Pancreas (tissue), 10 donors: ENCODE measurements at places on chromosomes 12 and 14.

DNA sequence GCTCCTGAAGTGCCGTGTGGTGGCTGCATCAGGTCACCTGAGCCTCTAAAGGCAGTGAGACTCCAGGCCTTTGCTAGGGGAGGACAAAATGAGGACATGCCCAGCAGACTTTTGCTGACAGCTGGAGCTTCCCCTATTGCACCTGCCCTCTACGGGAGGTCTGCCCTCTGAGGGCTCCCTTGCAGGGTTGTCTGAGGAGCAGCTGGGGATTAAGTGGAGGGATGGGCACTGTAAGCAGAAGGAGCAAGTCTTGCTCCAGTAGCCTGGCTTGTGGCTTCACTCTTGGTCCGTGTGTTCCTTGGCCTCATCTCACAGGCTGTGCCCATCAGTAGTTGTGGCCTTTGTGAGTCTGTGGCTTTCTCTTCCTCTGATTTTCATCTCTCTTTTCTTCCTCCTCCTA is 66.9 kb upstream of the NRXN3 start:
- DNase-seq, result no peak

DNA sequence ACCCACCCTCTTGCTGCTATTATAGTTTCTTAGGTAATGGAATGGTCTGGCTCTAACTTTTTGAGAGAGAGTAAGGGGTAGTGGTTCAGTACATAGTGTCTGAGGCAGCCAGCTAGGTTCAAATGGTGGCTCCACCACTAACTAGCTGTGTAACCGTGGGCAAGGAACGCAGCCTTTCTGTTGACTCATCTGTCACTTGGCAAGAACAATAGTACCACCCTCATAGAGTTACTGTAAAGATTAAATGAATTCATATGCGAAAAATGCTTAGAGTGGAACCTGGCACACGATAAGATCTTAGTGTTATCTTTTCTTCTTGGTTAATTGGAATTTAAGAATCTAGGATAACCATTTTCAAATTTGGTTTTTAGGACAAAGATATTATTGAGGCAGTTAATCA is 14.0 kb downstream of the CCDC62 start:
- no peak for DNase-seq

DNA sequence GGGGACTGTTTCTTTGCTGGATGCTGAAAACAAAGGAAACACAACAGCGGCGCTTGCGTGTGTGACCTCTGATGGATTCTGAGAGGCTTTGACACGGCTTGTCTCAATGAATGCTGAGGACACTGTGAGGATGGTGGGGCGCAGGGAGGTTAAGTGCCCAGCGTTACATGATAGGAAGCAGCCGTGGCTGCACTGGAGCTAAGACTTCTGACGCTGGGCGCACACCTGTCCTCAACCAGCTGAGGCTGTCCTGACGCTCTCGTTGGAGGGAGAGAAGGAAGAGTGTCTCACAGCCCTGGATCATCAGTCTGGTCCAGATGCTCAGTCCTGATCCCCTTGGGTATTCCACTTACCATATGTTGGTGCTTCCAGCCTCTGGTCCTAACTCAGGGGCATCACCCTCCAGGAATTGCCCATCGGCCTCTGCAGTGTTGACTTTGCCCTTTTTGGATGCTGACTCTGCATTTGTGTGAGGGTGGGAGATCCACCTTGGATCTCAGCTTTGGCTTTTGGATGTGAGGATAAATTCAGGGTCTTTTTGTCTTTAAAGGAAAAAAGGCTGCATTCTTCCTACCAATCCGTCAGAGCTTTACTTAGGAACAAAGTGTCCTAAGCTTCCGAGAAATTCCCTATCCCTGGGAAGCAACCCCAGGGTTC is 125.2 kb downstream of the ZNF664 start:
- no peak for DNase-seq

GRCh38 chr14:92470215-92470614 is 43.4 kb upstream of the RIN3 start:
- DNase-seq, result no peak

DNA sequence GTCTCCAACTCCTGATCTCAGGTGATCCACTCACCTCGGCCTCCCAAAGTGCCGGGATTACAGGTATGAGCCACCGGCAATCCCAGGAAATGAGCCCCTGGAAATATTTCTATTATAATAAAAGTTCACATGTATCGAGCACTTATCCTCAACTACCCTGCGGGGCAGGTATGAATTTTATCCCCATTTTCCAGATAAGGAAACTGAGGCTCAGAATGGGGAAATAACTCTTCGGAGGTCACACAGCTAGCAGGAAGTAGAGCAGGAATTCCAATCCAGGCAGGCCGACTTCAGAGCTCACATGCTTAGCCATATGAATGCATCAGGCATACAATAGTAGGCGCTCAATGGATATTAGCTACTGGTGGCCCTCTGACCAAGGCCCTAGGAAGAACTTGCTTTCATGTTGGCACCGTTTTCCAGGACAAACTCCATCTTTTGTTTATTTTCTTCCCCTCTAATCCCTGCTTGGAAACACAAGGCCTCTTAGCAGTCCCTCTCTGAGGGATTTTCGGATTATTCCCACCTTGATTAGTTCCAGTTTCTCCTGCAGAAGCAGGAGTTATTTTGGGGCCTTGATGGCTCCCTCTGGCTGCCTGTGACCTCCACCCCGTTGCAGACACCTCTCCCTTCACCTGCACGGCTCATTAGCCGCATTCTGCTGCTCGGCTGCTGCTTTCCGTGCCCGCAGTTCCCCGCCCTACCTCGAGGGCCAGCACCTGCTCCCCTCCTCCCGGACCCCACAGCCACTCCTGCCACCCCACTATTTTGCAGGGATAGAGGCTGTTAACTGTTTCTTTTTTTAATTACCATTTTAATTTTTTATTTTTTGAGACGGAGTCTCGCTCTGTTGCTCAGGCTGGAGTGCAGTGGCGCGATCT is 18.7 kb upstream of the POP5 start:
- no peak for DNase-seq
